Muscle of leg (tissue), 16 donors: ENCODE measurements at places on chromosomes 2 and 18. TPM values are rescaled to one million over a fixed set of nuclear protein-coding genes. Genes with fewer than 3 reads are reported as not detected.
A peak's percentile ranks its signal among the peaks of the same experiment; 100 is the strongest.

- DNase-seq, result no peak
Observed at GRCh38 chr2:56229397-56230060, 45.7 kb downstream of the CCDC85A start.

- DNase-seq, result no peak
Observed at GRCh38 chr2:148617219-148617618, 27.3 kb upstream of the EPC2 start.

The ABCG8 gene
- total RNA-seq, result not detected

DNA sequence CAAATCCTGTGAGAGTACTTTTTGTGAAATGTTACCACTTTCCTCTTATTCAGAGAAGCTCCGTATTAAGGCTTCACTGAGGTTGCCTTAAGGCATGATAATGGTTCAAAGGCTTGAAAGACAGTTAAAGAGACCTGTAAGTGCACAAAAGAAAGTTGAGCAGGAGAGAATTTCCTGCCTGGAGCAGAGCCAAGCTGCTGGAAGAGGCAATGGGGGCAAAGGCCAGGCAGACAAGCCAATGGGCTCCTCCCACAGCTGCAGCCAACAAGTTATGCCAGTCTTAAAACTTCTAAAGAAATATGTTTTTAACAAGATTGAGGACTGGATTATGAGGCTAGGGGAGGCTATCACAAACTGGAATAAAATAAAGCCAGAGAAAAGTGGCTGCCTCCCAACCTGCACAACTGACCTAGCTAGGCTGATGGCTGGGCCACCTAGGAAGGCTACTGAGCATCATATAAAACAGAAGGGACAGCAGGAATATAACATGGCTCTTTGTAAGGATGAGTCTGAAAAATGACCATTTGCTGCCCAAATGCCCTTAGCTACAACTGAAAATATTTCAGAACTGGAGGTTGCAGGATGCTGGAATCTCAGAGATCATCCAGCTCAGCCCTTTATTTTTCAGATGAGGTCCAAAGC lies 2.1 kb downstream of the IL1B start:
- no peak for DNase-seq

DNA sequence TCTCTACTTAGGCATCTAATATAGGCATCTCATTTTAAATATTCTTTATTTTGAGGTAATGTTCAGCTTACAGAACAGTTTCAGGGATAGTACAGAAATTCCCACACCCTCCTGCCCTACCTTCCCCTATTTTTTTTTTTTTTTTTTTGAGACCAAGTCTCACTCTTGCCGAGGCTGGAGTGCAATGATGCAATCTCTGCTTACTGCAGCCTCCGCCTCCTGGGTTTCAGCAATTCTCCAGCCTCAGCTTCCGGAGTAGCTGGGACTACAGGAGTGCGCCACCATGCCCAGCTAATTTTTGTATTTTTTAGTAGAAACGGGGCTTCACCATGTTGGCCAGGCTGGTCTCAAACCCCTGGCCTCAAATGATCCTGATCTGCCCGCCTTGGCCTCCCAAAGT lies 97.6 kb downstream of the EPB41L5 start:
- DNase-seq, result no peak

GRCh38 chr2:55879976-55880375 lies 43.6 kb downstream of the EFEMP1 start:
- no peak for DNase-seq

DNA sequence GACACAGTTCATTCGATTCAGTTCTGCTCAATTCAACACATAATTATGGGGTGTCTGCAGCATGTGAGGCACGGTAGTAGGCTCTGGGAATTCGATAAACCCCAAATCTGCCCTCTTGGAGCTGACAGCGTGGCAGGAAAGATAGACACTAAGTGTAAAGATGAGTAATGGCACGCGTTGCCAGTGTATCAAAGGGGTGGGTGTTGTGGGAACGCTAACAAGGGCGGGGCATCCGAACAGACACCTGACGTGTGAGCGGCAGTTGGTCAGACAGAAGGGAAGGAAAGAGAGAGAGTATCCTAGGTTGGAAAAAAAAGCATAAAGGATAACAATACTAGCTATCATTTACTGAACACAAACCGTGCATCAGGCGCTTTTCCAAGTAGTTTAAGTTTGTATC lies 125.7 kb upstream of the HAAO start:
- DNase-seq, result no peak

DNA sequence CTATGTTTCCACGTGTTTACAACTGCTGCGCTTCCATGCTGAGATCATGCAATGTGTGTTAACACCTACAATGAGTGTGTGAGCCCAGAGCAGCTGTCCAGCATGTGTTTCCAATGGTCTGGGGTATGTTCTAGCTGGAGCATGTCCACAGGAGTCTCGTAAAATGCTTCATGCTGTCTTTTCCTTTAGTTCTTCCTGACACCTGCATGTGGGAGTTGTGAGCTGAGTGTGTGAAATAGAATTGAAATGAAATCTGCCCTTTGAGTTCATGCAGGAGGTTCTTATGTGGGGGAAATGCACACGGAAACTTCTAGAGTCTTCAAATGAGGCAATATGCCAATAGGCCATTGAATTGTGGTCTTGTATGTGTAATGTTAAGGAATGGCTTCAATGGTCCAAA lies 205.1 kb downstream of the RND3 start:
- DNase-seq, result peak; percentile 92

- DNase-seq, result peak; percentile 76
Observed at GRCh38 chr18:33804258-33804657, 226.2 kb downstream of the ASXL3 start.

DNA sequence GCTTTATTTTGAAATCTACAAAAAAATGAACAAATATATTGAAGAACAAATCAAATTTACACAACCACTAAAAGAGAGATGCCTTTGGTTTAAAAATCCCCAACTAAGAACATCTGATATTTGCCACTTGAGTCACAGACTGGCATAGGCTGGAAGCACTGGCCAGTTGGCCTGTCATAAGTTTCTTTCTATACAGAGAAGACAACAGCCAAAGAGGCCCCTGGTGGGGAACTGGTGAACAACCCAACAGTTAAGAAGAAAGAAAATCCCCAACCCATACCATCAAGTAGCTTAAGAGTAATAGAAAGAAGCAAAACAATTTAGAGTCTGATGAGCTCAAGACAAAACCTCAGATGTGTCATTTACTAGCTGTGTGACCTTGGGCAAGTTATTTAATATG lies 45.5 kb downstream of the OSR1 start:
- DNase-seq, result no peak

GRCh38 chr2:234335661-234336228 lies 161.1 kb downstream of the ARL4C start:
- DNase-seq, result peak; percentile 94

GRCh38 chr2:168035458-168035857 lies 211.9 kb downstream of the STK39 start:
- no peak for DNase-seq

The TBC1D8 gene
- total RNA-seq, result 21.5 TPM

The LYG1 gene
- total RNA-seq, result 1.9 TPM

The DIPK1C gene
- total RNA-seq, result 6.1 TPM

The TMX3 gene
- total RNA-seq, result 40.0 TPM

GRCh38 chr2:222912117-222912516 lies 51.3 kb downstream of the ACSL3 start:
- peak; percentile 48 for DNase-seq

DNA sequence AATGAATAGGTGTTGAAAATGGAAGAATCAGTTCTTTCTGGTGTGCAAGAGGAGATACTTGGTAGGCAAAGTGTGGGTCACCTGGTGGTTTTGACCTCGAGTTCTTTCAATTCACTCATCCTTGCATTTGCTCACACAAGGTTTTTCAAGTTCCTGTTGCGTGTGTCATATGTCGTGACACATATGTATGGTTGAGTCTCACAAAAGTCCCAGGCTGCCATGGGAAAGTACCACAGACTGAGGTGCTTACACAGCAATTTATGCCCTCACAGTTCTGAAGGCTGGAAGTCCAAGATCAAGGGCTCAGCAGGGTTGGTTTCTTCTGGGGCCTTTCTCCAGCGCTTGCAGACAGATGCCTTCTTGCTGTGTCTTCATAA lies 64.4 kb downstream of the NCK2 start:
- DNase-seq, result no peak

- no peak for DNase-seq
Observed at GRCh38 chr18:50097702-50098101, 97.2 kb downstream of the MYO5B start.

GRCh38 chr2:109472974-109473373 lies 140.8 kb downstream of the SEPTIN10 start:
- DNase-seq, result no peak

DNA sequence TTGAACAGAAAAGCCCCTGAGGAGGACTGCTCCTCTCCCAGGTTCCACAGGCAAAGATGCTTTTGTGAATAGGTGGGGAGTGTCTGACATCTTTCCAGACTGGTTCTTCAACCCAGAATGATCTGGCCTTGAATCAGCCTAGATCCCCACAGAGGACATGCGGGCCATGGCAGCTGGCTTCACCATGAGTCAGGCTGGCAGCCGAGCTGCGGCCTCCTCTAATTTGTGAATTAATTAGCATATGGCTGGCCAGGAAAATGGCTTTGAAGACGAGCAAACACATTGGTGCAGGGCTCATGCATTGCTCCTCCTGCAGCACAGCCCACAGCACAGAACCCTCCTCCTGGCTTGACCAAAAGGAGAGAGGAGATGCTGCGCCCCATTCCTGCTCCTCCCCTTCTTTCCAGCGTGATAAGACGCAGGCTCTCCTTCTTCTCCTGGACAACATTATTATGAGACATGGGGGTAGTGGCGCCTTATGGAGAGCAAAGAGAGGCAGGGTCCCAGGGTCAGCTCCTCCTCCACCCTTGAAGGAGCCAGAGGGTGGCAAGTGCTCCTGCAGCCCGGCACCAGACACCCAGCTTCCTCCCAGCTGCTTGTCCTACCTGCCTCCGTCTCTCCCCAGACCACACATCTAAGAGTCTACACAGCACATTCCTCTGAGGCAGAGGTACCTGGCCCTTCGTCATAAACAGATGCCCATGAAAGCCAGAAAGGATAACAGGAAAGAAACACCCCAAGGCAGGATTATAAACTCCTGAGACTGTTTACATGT lies 66.7 kb downstream of the EDAR start:
- DNase-seq, result no peak

GRCh38 chr2:202870431-202871299 lies 901 bp downstream of the ICA1L start:
- peak; percentile 84 for DNase-seq

The RNF125 gene
- total RNA-seq, result 7.3 TPM

DNA sequence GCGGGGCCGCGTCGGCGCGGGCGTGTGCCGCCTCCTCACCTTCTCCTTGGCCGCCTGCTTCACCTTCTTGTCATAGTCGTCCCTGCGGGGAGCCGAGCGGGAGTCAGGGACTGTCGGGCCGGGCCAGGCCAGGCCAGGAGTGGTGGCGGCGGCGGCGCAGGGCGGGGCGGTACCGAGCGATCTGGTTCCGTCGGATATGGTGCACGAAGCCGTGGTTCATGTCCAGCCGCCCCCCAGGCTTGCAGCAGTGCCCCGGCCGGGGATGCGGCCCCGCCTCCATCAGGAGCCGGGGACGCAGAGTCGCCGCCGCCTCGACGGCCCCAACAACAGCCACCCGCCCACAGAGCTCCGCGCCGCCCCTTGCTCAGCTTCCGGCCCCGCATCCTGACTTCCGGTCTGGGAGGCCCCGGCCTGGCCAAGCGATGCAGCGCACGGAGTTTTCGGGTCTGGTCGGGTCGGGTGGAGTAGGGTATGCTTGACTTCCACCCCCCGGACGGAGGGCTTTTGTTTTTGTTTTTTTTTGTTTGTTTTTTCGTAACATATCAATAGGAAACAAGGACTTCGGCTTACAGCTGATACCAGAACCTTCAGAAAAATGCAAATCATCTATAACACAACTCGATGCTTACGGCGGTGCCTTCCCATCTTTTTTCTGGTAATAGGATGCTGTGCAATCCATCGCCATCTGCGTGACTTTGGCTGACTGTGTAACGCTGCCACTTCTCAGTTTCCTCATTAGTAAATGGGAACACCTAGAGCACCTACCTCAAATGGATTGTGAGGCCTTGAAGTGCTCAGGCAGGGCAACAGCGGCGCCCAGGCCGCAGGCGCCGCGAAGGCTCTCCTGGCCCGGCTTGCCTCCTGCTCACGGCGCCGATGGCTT lies at the start of gene C2orf68:
TSS of gene C2orf68 (minus strand) at position 362 of the 883 bp plus-strand sequence. CDS start at position 280, 82 bp downstream.
- DNase-seq, result peak; percentile 97

DNA sequence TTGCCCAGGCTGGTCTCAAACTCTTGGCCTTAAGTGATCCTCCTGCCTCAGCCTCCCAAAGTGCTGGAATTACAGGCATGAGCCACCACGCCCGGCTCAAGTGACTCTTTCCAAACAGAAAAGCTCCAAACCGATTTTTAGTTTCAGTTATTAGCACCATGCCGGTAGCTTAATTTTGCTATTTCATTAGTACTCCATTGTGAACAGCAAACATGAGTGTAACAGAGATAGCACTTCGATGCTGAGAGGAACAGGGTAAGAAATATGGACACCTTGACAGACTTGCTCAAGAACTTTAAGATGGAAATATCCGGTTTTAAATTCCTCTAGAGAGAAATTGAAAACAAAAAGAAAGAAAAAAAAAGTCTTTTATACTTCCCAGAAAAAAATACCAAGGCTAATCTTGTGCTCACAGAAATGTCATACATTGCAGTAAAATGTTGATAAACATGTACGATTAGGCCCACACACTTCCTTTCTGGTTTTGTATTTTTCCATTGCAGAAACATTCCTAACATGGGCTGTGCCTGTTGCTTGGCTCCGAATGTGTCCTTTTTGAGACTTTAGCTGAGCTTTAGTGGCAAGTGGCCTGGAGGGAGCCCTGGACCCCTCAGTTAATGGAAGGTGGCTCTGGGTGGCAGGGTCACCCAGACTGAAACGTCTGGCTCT lies 18.3 kb downstream of the FHL2 start:
- no peak for DNase-seq

DNA sequence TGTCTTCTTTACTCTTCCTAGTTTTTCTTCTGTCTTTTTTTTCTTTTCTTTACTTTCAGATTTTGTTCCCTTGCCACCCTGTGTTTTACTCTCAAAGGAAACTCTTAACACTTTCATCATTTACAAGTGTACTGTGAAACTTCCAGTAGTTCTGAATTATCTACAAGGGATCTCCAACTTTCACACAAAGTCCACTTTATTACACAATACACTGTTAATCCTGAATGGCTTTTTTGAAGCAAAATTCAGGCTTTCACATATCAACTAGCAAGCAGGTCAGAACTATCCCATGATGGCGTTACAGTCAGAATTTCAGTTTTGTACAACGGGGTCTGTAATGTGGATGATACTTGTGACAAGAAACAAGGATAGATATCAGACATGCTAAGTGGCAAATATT lies 34.5 kb downstream of the RMP24 start:
- DNase-seq, result no peak

The AQP12A gene
- total RNA-seq, result not detected

The RPS27A gene
- total RNA-seq, result 3,214 TPM

The PROM2 gene
- total RNA-seq, result 0.66 TPM

The C2orf66 gene
- total RNA-seq, result 0.04 TPM

DNA sequence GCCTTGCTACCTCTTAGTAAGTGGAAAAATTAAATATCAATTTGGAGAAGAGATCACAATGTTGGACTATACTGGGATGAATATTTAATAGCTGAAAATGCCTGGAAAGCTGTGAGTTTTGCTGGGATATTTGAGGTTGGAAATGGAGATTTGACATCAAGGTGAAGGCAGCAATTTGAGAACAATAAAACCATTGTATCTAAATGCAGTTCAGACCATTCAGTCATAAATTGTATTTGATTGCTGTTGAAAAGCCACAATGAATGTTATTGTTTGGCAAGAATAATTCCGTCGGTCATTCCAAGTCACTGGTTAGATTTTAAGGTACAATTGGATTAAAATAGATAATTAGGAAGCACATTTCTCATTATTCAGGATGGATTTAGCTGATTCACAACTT lies 325.6 kb downstream of the HRH4 start:
- no peak for DNase-seq

The GCA gene
- total RNA-seq, result 10.6 TPM
